Memory B cell (primary cell): ENCODE measurements at places on chromosomes 2 and 18.

GRCh38 chr2:149597668-149598326 lies 10.2 kb upstream of the MMADHC start:
- DNase-seq: peak; percentile 37

GRCh38 chr18:21700528-21701075 lies 4.0 kb downstream of the ABHD3 start:
- DNase-seq: no peak

DNA sequence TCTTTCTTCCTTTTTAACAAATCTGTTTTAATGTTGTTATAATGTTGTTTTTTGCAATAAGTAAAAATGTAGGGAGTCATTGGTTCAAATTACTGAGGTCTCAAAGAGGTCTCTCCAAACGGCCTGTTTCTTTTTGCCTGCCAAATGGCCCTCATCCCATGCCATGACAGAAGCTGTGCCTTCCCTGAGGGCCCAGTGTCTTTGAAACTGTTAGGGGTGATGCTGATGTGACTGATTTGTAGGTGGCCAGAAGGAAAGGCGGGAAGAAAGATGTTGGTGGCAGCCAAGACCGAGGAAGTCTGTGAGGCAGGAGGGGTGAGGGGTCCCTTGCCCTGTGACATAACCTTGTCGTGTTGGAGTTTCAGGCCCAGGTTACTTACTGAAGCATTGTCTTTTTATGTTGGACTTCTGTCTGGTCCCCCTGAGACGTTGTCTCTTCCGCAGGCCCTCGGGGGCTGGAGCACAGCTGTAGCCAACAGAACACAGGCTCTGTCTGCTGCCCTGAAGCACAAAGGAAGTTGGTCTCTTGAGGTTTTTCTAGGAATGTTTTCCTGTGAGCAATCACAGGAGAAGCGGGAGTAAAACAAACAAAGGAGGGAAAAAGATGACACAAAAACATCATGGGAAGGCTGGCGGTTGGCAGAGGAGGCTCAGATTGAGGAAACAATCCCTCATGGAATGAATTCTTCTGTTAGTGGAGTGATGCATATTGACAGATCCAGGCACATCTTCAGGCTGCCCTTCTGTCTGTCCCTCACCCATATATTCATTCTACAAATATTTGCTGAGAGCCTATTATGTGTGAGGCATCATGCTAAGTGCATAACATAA lies 4.9 kb upstream of the ST3GAL5 start:
- no peak for DNase-seq

- DNase-seq: no peak
These were observed 66.0 kb upstream of the HAAO start for GRCh38 chr2:42858140-42859005.

GRCh38 chr2:21289989-21290388 lies 166.2 kb downstream of the TDRD15 start:
- no peak for DNase-seq

- no peak for DNase-seq
These were observed 62.1 kb downstream of the SETBP1 start for GRCh38 chr18:44742718-44743311.

- DNase-seq: peak; percentile 11
These were observed 116.6 kb downstream of the SRBD1 start for GRCh38 chr2:45494275-45494977.

DNA sequence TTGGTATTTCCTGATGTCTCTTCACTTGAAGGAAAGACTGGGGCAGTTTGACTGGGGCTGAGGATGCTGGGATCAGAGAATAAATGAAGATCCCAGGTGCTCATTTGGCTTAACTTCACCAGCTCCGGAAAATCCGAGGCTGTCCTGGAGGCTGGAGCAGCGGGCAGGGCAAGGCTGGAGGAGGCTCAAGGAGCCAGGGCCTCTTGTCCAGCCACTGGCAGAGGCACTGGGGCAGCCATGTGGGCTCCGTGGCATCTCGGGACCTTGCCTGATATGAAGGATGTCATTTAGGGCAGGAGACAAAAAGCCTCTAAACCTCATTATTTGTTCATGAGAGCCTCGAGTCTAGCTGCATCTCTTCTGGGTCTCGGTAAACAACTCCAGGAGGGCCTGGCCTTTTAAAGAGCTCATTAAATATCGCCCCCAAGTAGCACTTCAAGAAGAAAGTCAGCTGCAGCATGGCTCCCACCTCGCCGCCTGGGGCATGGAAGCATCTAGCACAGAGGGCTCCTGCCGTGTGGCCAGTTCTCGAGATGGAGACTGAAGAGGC lies 13.5 kb upstream of the GPR55 start:
- no peak for DNase-seq

- no peak for DNase-seq
These were observed 171.1 kb downstream of the ZFP36L2 start for GRCh38 chr2:43055086-43055912.

GRCh38 chr2:144570566-144570965 lies 50.6 kb upstream of the ZEB2 start:
- no peak for DNase-seq

DNA sequence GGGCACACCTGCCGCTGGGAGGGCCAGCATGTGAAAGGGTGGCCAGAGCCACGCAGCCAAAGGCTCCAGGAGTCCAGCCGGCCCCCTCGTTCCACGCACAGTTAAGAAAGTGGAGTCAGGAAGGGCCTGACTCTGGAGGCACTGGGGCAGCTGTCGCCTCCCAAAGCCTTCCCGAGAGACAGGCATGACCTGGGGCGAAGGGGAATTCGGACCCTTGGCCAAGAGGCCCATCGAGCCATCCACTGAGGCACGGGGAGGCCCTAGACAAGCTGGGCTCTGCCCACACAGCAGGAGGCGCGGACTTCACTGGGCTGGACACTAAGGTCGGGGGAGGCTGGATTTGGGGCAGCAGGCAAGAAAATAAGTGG lies 38.5 kb upstream of the SNED1 start:
- DNase-seq: no peak

- DNase-seq: peak; percentile 32
These were observed 9.2 kb upstream of the KYNU start for GRCh38 chr2:142868229-142868762.

- no peak for DNase-seq
These were observed 173.5 kb downstream of the LRP1B start for GRCh38 chr2:141957321-141957720.

DNA sequence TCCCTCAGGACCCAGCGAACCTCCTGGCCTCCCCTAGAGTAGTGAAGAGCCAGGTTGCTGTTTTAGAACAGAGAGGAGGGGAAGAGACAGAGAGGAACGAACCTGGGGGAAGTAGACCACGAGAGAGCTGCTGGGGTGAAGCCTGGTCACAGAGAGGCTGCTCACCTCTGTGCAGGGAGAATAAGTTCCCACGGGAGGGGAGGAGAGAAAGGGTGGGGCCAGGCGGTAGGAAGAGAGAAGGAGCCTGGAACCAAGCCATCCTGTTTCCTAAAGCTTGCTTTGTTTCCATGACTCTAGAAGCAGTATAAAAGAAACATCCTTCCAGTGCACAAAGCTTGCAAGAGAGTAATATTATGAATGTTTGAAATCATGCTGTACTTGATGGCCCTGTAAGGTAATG lies 147.9 kb downstream of the MYT1L start:
- no peak for DNase-seq

DNA sequence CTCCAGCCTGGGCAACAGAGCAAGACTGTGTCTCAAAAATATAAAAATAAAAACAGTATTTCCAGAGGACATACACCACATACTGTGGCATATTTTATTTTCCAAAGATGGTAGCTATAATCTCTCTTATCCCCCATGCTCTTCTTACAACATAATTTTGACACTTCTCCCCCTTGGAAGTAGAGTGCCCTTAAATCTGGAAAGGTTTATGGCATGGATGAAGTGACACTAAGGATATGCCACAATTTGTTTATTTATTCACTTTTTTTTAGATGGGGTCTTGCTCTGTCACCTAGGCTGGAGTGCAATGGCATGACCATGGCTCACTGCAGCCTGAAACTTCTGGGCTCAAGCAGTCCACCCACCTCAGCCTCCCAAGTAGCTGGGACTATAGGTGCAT lies 56.7 kb downstream of the HNRNPLL start:
- DNase-seq: no peak

DNA sequence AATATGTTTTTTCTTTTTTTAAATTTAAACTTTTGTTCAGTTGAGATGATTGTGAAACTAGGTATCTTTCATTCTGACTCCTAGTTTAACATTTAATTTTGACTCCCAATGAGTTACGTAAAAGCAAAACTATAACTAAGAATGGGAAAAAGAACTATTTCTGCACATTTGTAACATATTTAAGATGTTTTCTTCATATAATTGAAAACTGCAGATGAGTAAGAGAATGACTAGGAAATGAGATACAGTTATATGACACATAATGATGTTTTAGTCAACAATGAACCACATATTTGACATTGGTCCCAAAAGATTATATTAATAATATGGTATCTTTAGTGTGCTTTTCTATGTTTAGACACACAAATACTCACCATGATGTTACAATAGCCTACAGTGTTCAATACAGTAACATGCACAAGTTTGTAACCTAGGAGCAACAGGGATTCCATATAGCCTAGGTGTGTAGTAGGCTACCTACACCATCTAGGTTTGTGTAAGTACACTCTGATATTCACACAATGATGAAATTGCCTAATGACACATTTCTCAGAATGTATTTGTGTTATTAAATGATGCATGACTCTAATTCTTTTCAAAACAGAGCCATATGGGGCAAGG lies 12.6 kb downstream of the ERMN start:
- no peak for DNase-seq

DNA sequence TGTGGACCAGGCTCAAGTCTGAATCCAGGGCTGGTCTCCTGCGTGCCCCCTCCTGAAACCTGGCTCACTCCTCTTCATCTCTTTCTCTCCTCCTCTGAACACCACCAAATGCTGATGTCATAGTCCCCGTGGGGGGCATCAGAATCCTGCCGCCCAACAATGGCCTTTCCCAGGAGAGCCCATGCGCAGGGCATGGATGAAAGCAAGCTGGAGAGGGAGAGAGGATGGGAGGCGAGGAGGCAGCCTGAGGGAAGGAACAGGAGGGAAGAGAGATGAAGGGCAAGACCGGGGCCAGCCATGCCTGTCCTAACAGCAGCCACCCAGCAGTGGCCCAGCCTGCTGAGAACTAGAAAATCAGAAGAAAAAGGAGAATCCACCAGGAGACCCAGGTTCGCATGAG lies 22.3 kb upstream of the LPIN1 start:
- DNase-seq: no peak

GRCh38 chr2:174442546-174443510 lies 44.0 kb downstream of the GPR155 start:
- DNase-seq: no peak

GRCh38 chr2:238994876-238995275 lies 147.0 kb downstream of the TWIST2 start:
- no peak for DNase-seq

- peak; percentile 35 for DNase-seq
These were observed 1.3 kb downstream of the LAPTM4A start for GRCh38 chr2:20050104-20050645.

DNA sequence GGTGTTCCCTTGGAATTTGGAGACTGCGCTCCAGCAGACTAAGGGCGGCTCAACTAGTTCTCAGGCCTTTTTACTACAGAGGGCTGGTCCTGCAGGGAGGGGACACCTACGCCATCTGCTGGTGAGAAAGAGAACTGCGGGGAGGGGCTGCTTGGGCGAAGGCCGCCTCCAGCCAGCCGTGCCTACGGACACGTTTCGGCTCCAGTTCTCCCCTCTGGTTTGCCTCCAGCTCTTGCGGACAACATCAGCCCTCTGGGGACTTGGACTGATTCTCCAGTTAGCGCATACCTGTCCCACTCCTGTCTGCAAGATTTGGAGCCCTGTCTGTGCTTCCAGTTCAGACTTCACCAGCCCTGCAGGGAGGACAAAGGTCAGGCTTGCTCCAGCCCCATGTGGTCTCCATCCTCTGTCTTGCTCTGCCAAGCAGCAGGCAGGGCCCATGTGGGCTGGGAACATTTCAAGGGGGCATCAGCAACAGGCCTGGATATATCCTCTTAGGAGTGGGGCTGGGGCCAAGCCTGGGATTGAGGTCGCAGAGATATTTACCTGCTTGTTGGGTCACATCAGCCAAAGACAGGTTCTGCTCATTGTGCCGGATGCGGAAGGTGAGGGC lies 10.3 kb downstream of the PTPRN start:
- DNase-seq: peak; percentile 97

- no peak for DNase-seq
These were observed 15.0 kb upstream of the MARCHF4 start for GRCh38 chr2:216387262-216387661.

- no peak for DNase-seq
These were observed 231.3 kb downstream of the ZRANB3 start for GRCh38 chr2:135299658-135300244.
